IMR-90 (cell line): ENCODE measurements at places on chromosomes 6 and 20. TPM values are rescaled to one million over a fixed set of nuclear protein-coding genes. Genes with fewer than 3 reads are reported as not detected.
A peak's percentile ranks its signal among the peaks of the same experiment; 100 is the strongest.

DNA sequence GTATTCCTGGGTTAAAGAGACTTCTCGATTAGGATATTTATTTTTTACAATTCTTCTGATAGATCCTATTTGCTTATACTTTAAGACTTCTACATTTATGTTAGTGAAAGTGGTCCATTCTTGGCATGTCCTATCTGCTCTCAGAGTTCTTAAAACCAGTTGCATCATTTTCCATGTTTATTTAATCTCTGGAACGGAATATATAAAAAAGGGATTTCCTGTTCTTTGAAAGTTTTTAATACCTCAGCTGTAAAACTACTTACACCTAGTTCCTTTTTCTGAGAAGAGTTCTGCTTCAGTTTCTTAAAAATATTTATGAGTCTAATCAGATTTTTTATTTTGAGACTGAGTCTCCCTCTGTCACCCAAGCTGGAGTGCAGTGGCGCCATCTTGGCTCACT lies 18.0 kb upstream of the MYL9 start:
- peaks cover 3% of the 10 kb centered on the region for H3K4me1 ChIP-seq
- no peak overlapping the region; the same call in 1 of the 2 replicates for H3K27ac ChIP-seq
- H3K27me3 ChIP-seq: no peaks in the 10 kb centered on the region
- H3K36me3 ChIP-seq: peaks cover 62% of the 10 kb centered on the region

DNA sequence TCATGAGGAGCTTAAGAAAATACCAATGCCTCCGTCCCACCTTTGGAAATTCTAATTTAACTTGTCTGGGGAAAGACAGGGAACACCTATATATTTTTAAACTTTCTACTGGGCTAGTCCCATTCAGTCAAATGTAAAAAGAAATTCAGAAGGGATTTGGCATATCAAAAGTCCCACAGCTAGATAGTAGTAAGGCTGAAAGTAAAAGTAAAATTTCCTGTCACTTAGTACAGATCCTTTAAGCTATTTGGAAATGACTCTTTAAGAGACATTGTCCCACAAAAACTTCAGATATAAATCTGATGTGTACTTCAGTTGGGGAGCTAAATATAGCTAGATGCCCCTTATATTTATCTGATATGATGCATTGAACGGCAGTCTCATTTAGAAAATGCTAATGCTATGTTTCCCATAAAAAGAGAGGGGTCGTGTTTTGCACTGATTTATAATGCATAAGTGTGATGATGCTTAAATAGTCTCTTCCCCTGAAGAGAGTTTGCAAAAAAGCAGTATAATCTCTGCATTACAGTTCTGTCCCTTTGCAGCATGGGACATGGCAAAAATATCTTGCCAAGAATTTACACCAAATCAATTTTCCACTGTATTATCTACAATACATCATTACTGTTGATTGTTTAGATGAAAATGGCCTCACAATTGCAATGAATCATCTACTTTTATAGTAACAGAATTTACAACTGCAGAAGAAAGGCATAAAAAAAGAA lies 860.8 kb upstream of the MAP3K7 start:
- H3K4me3 ChIP-seq: no peak overlapping the region
- no peaks in the 10 kb centered on the region for H3K27me3 ChIP-seq
- no peak overlapping the region for H3K27ac ChIP-seq
- peaks cover 5% of the 10 kb centered on the region; the same call in 1 of the 2 replicates for H3K4me1 ChIP-seq

GRCh38 chr20:42366626-42367025 lies 748.4 kb upstream of the CHD6 start:
- no peaks in the 10 kb centered on the region for H3K36me3 ChIP-seq
- no peaks in the 10 kb centered on the region for H3K27me3 ChIP-seq
- H3K27ac ChIP-seq: no peak overlapping the region
- no peak for DNase-seq

- no peaks in the 10 kb centered on the region for H3K27me3 ChIP-seq
- H3K27ac ChIP-seq: no peak overlapping the region
Measured at GRCh38 chr6:31204751-31205145, 34.3 kb upstream of the POU5F1 start.

DNA sequence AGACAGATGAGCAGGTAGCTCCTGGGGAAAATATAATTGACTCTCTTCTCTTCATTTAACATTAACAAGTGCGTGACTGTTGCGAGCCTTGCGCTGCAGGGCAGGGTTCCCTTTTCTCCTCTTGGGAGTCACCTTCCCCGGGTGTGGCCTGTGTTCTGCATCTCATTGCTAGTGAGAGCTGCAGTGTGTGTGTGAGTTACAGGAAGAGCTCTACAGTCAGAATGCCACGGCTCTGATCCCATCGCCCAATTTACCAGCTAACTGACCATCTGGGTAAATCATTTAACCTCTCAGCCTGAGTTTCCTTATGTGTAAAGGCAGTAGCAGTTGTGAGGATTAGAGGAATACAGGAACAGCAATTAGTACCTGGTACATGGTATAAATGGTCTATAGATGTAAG lies 106.8 kb upstream of the NUP153 start:
- peaks cover 12% of the 10 kb centered on the region for H3K36me3 ChIP-seq
- no peak overlapping the region for H3K4me3 ChIP-seq
- H3K27ac ChIP-seq: no peak overlapping the region

- no peak overlapping the region for H3K4me3 ChIP-seq
- no peaks in the 10 kb centered on the region for H3K4me1 ChIP-seq
- no peak overlapping the region for H3K27ac ChIP-seq
- DNase-seq: no peak
Measured at GRCh38 chr6:10177704-10178103, 237.2 kb downstream of the TFAP2A start.

- no peak overlapping the region for H3K27ac ChIP-seq
- no peak for DNase-seq
- peaks cover 3% of the 10 kb centered on the region for H3K4me1 ChIP-seq
- no peaks in the 10 kb centered on the region for H3K36me3 ChIP-seq
- no peak overlapping the region for H3K4me3 ChIP-seq
Measured at GRCh38 chr6:53869964-53870363, 75.2 kb downstream of the LRRC1 start.

DNA sequence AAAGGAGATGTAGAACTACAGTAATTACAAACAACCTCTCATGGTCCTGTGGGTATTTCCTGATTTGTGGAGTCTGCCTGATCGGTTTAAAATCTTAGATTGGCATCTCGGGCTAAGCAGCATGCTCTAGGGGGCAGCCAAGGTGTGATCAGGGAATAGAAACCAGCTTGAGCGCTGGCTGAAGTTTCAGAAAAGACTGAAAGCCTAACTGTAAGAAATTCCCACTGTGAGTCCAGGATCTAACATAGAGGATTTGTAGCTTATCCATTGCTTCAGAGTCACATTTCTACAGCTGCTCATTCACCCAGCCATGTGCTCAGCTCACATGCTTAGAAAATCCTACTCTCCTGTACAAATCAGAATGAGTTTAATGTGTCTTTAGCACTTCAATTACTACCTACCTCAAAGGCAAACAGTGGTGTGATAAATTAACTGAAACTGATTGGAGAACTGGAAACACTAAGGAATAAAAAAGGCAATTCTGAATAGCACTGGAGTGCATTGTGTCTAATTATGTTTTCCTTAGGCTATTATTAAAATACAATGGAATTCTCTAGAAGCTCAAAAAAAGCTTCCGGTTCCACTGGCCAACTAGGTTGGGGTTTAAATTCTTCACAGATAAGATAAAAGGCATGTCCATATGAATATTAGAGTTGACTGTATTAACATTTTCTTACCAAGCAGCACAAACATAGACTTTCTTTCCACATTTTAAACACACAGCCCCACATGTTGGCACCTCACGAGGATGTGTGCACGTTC lies 73.8 kb upstream of the MPC1 start:
- peak; percentile 5 for DNase-seq
- no peaks in the 10 kb centered on the region for H3K27me3 ChIP-seq
- peaks cover 29% of the 10 kb centered on the region for H3K36me3 ChIP-seq
- H3K4me1 ChIP-seq: no peaks in the 10 kb centered on the region
- H3K4me3 ChIP-seq: no peak overlapping the region
- no peak overlapping the region for H3K27ac ChIP-seq

DNA sequence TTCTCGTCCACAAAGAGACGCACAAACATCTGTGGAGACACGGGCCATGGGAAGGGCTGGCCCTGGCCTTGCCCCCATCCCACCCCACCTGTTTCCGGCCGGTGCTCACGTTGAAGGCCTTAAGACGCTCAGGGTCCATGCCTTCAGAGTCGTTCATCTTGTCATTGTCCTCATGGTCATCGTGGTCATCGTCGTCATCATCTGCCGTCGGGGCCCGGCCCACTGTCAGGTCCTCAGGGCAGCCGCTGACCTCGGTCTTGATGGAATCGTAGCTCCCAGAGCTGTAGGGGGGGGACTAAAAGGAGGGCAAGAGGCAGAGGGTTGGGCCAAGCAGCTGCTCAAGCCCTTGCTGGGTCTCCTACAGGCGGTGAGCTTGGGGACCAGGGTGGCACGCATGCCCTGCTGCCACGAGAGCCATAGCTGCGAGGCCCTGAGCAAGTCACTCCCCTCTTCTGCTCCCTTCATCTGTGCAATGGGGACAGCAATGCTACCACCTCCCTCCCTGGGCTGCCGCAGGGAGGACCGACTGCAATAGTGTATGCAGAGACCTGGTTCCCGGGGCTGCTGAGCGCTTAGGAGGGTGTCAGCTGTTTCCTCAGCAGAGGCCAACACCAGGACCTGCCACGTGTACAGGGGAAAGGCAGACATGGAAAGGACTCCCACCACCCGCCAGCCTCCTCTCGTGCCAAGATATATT lies 95.5 kb downstream of the ASXL1 start:
- H3K27ac ChIP-seq: no peak overlapping the region
- H3K36me3 ChIP-seq: peaks cover 64% of the 10 kb centered on the region
- H3K4me1 ChIP-seq: peaks cover 11% of the 10 kb centered on the region
- no peaks in the 10 kb centered on the region for H3K27me3 ChIP-seq
- no peak for DNase-seq

- no peaks in the 10 kb centered on the region for H3K4me1 ChIP-seq
- no peak overlapping the region for H3K27ac ChIP-seq
- H3K36me3 ChIP-seq: no peaks in the 10 kb centered on the region
- no peak for DNase-seq
Measured at GRCh38 chr20:43295263-43295662, 105.6 kb upstream of the PTPRT start.

DNA sequence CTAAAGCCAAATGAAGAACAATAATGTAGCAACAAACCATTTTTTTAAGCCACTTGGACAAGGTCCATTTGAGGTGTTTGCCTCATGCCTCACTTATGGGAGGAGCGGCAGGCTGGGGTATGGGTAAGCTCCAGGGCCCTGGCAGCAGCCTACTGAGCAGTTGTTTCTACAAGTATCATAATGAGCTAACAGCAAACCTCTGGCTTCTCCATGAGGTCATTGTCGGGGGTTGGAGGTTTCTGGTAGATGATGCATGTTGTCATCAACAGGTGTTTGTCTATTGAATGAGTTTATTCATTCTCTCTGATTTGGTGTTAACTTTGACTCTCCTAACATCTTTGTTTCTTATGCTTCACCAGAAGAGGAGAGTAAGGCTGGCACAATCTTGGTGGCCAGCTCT lies 150.7 kb downstream of the TBC1D7 start:
- 0 out of 2 replicates have a peak, but pooled peaks cover 2% of the 10 kb centered on the region for H3K27me3 ChIP-seq
- H3K27ac ChIP-seq: no peak overlapping the region
- no peak overlapping the region for H3K4me3 ChIP-seq
- DNase-seq: no peak
- H3K4me1 ChIP-seq: no peaks in the 10 kb centered on the region; the same call in 1 of the 2 replicates

- no peak for DNase-seq
- no peak overlapping the region for H3K4me3 ChIP-seq
- H3K27ac ChIP-seq: no peak overlapping the region
- H3K4me1 ChIP-seq: no peaks in the 10 kb centered on the region
Measured at GRCh38 chr6:104604685-104605084, 255.0 kb downstream of the HACE1 start.

DNA sequence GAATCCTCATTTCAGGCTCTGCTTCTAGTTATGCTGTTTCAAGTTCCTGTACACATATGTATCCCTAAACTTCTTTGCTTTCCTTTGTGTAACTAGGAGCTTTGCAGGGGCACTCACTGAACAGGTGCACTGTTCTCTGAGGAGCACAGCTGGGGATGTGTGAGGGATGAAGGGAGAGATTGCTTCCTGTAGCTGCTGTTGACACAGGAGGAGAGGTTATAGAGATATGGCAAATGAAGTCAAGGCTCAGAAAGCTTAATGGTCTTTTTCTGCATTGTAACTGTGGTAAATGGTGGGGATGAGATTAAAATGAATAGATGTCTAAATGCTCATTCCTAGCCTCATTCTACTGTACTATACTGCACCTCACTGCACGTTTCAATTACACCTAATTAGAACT lies 454.3 kb downstream of the BTBD3 start:
- no peaks in the 10 kb centered on the region for H3K27me3 ChIP-seq
- H3K27ac ChIP-seq: no peak overlapping the region
- no peaks in the 10 kb centered on the region for H3K4me1 ChIP-seq
- no peak overlapping the region for H3K4me3 ChIP-seq
- DNase-seq: no peak

- H3K4me3 ChIP-seq: no peak overlapping the region
- peak; percentile 85 for DNase-seq
- H3K36me3 ChIP-seq: no peaks in the 10 kb centered on the region
Measured at GRCh38 chr6:113464960-113465359, 392.2 kb upstream of the MARCKS start.

DNA sequence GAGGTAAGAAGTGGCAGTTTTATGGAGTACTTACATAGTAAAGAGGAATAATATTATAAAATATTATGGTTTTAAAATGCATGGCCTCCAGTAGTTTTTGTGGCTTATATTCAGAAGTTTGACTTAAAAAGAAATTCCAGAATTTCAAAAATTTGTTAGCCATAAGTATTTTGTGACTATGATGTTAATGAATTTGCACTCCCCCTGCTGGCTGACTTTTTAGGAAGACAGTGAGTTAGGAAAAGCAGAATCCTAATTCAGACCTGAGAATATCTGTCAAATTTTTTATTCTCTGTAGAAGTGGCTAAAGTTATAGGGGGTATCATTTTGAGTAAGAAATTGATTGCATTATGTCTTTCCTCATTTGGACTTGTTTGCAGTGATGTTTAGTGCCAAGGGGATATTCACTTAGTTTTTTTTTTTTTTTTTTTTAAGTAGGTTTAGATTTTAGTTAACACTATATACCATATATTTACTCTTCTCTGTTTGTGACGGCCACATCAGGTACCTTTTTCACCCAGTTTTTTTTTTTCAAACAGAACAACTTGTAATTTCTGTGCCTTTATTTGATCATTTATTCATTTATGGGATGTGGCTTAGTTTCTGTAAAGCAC lies 40.8 kb downstream of the ZFAND3 start:
- H3K36me3 ChIP-seq: no peaks in the 10 kb centered on the region
- H3K4me1 ChIP-seq: peaks cover 5% of the 10 kb centered on the region
- H3K27ac ChIP-seq: no peak overlapping the region
- no peak overlapping the region for H3K4me3 ChIP-seq
- H3K27me3 ChIP-seq: no peaks in the 10 kb centered on the region
- DNase-seq: peak; percentile 65

GRCh38 chr6:134015719-134016557 lies 36.5 kb downstream of the SLC2A12 start:
- H3K4me3 ChIP-seq: no peak overlapping the region
- no peaks in the 10 kb centered on the region for H3K27me3 ChIP-seq
- DNase-seq: peak; percentile 47
- peaks cover 6% of the 10 kb centered on the region for H3K4me1 ChIP-seq
- H3K27ac ChIP-seq: no peak overlapping the region
- no peaks in the 10 kb centered on the region for H3K36me3 ChIP-seq

The PAX1 gene
- not detected in 2 replicates for total RNA-seq

The DYNLT2 gene
- 0.36 and 1.1 TPM in 2 replicates for total RNA-seq

The SIRPB1 gene
- total RNA-seq: 0.56 and 0.90 TPM in 2 replicates

The ASIP gene
- not detected in 2 replicates for total RNA-seq

The CST3 gene
- 26.0 and 30.8 TPM in 2 replicates for total RNA-seq

The PSORS1C2 gene
- not detected in 2 replicates for total RNA-seq

The SLC12A5 gene
- not detected in 2 replicates for total RNA-seq

The PKIB gene
- 12.2 and 13.1 TPM in 2 replicates for total RNA-seq
